Kidney (tissue), 22 donors: ENCODE measurements at places on chromosomes 1 and 21. TPM values are rescaled to one million over a fixed set of nuclear protein-coding genes. Genes with fewer than 3 reads are reported as not detected.

Gene RAP1GAP
- total RNA-seq, result 39.2 TPM

Gene BSND
- total RNA-seq, result 1.4 TPM

Gene CYP4X1
- total RNA-seq, result 4.8 TPM

Gene CFHR3
- total RNA-seq, result 2.1 TPM

Gene CEP350
- 46.5 TPM for total RNA-seq

Gene CBR3
- total RNA-seq, result 2.6 TPM

Gene SPSB1
- total RNA-seq, result 25.9 TPM

- no peaks in the 10 kb centered on the region for H3K4me1 ChIP-seq
- no peaks in the 10 kb centered on the region for H3K36me3 ChIP-seq
- DNase-seq, result no peak
- H3K4me3 ChIP-seq, result no peak overlapping the region
- H3K27me3 ChIP-seq, result no peaks in the 10 kb centered on the region
Observed at GRCh38 chr21:35252831-35253230, 203.7 kb upstream of the RUNX1 start.

DNA sequence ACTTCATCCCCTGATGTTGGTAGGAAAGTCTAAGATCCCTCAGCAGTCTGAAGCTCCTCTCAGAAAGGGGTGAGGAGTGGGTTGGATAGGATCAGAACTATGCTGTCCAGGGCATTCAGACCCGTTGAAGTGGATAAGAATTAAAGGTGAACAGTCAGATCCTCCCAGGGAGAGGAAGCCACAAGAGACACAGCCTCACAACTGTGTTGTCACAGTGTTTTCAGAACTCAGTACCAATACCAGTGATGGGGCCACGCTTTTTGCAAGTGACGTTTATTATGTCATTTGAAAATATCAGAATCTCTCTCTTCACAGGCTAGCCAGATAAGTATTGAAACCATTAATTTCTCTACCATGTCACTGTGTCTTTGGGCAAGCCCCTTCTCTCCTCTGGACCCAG, 15.4 kb upstream of the EPS15 start:
- no peaks in the 10 kb centered on the region for H3K4me1 ChIP-seq
- no peaks in the 10 kb centered on the region for H3K36me3 ChIP-seq
- H3K4me3 ChIP-seq, result no peak overlapping the region

- peaks cover 28% of the 10 kb centered on the region for H3K4me1 ChIP-seq
- no peaks in the 10 kb centered on the region for H3K36me3 ChIP-seq
Observed at GRCh38 chr21:39022466-39022862, 160.8 kb downstream of the PSMG1 start.

DNA sequence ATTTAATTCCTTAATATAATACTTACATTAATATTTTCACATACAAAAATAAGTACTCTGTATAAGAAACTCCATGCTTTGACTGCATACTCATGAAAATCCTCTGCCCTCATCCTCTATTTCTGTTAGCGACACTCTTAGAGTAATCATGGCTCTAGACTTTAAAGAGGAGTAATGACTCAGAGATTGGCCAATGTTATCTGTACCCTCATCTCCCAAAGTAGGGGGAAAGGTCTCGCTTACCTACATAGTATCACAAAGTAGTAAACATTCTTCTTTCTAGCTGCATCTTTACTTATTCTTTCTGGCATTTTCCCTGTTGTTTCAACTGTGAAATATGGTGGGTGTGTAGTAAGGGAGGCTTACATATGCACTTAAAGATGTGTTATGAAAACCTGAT, 29.8 kb upstream of the SPAG17 start:
- no peak for DNase-seq
- no peaks in the 10 kb centered on the region for H3K27me3 ChIP-seq
- H3K4me1 ChIP-seq, result no peaks in the 10 kb centered on the region
- H3K27ac ChIP-seq, result no peak overlapping the region

GRCh38 chr1:169866577-169866976, 27.1 kb downstream of the SCYL3 start:
- H3K36me3 ChIP-seq, result peaks cover 9% of the 10 kb centered on the region
- H3K4me3 ChIP-seq, result no peak overlapping the region
- no peak for DNase-seq
- no peaks in the 10 kb centered on the region for H3K27me3 ChIP-seq
- H3K4me1 ChIP-seq, result no peaks in the 10 kb centered on the region

GRCh38 chr1:5223206-5223605, 568.8 kb downstream of the AJAP1 start:
- H3K4me1 ChIP-seq, result no peaks in the 10 kb centered on the region
- H3K27ac ChIP-seq, result no peak overlapping the region
- no peaks in the 10 kb centered on the region for H3K27me3 ChIP-seq
- H3K36me3 ChIP-seq, result no peaks in the 10 kb centered on the region
- no peak overlapping the region for H3K4me3 ChIP-seq

DNA sequence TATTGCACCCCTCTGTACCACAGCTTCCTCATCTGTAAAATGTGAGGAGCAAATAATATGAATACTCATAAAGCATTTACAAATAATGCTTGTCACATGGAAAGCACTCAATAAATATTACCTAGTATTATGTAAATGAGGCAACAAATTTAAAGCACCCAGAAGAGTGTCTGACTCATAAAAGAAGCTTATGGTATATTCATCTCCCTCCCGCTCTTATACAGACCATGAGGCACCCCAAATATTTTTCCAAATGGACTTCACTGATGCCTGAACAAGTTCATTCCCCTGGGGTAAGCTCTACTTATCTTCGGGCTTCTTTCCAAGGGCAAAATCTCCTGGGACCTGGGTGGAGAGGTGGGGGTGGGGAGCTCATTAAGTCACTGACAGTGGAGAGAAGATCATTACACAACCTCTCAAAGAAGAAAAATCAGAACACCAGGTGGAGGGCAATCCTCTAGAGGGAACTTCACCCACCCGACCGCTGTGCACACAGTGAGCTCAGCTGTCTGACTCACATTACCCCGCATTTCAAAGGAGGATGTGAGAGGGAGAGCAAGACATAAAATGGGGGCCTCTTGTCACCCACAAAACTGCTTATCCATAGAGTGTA, 166.2 kb downstream of the ASTN1 start:
- no peak for DNase-seq
- H3K4me1 ChIP-seq, result no peaks in the 10 kb centered on the region
- H3K27me3 ChIP-seq, result no peaks in the 10 kb centered on the region
- no peaks in the 10 kb centered on the region for H3K36me3 ChIP-seq
- H3K27ac ChIP-seq, result no peak overlapping the region
- no peak overlapping the region for H3K4me3 ChIP-seq

DNA sequence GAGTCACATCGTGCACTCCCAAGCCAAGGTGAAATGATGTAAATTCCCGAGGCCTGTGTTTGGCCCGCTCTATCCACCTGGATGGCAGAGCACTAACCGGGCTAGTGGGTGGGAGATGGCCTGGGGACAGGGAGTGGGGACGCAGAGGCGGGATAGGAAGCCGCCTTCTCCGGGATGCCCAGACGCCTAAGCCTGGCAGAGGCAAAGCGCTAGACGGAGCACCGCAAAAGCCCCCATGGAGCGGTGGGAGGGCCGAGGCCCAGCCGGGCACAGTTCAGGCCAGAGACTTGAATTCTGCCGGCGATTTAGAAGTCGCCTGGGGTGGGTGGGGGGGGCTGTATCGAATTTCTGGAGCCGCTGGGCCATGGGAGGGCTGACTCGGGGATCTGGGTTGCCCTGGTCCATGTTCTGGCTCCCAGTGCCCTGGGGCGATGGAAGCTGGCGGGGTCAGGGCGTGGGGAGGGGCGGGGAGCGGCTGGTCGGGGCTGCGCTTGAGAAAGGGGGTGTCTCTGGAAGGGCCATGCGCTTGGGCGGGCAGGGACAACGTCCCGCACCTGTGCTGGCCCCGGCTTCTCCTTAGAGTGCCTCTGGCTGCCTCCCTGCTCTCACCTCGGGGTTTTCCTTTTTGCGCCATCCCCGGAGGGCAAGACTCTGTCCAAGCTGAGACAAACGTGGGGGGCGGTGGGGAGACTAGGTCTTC, 28.0 kb downstream of the KIAA2013 start:
- no peaks in the 10 kb centered on the region for H3K4me1 ChIP-seq
- H3K4me3 ChIP-seq, result no peak overlapping the region
- no peaks in the 10 kb centered on the region for H3K36me3 ChIP-seq
- peaks cover 4% of the 10 kb centered on the region for H3K27me3 ChIP-seq
- no peak for DNase-seq

GRCh38 chr1:109239409-109240068, 9.8 kb upstream of the CELSR2 start:
- peaks cover 39% of the 10 kb centered on the region for H3K36me3 ChIP-seq
- H3K27me3 ChIP-seq, result no peaks in the 10 kb centered on the region
- no peak overlapping the region for H3K27ac ChIP-seq
- H3K4me3 ChIP-seq, result no peak overlapping the region

- no peaks in the 10 kb centered on the region for H3K36me3 ChIP-seq
- H3K4me3 ChIP-seq, result no peak overlapping the region
- H3K27ac ChIP-seq, result no peak overlapping the region
- no peaks in the 10 kb centered on the region for H3K27me3 ChIP-seq
- DNase-seq, result no peak
Observed at GRCh38 chr1:48878191-48878940, 101.7 kb upstream of the BEND5 start.

GRCh38 chr1:77513839-77514763, 168.4 kb downstream of the ZZZ3 start:
- peak; percentile 68 for DNase-seq
- no peak overlapping the region for H3K4me3 ChIP-seq
- H3K27me3 ChIP-seq, result no peaks in the 10 kb centered on the region
- H3K4me1 ChIP-seq, result no peaks in the 10 kb centered on the region
- H3K27ac ChIP-seq, result no peak overlapping the region

DNA sequence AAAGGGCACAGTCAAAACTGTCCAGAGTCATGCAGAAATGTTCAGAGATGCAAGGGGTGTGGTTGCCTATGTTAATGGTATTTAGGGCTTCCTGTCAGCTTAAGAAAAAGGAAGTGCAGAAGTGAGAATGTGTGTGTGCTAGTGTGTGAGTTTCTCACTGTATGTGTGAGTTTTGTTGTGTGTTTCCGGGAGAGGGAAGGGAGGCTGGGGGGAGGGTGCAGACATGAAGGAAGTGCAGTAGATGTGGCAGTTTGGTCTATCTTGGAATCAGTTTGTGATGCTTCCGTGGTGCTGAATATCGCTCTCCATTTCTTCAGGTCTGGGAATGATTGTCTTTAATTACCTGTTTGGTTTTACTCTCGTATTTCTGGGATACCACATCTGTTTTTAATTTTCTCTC, 16.5 kb upstream of the ATP6V1G3 start:
- H3K4me3 ChIP-seq, result no peak overlapping the region
- no peak overlapping the region for H3K27ac ChIP-seq

- no peak overlapping the region for H3K4me3 ChIP-seq
- no peak for DNase-seq
- no peaks in the 10 kb centered on the region for H3K27me3 ChIP-seq
- no peaks in the 10 kb centered on the region for H3K4me1 ChIP-seq
- H3K36me3 ChIP-seq, result no peaks in the 10 kb centered on the region
Observed at GRCh38 chr1:198558402-198558801, 17.9 kb upstream of the ATP6V1G3 start.

GRCh38 chr1:207752456-207752998, 673 bp downstream of the CD46 start:
- no peaks in the 10 kb centered on the region for H3K36me3 ChIP-seq
- DNase-seq, result no peak
- no peaks in the 10 kb centered on the region for H3K27me3 ChIP-seq

GRCh38 chr1:208576425-208576824, 332.2 kb upstream of the PLXNA2 start:
- H3K27ac ChIP-seq, result no peak overlapping the region
- H3K4me1 ChIP-seq, result no peaks in the 10 kb centered on the region
- H3K4me3 ChIP-seq, result no peak overlapping the region
- no peak for DNase-seq
- no peaks in the 10 kb centered on the region for H3K36me3 ChIP-seq

DNA sequence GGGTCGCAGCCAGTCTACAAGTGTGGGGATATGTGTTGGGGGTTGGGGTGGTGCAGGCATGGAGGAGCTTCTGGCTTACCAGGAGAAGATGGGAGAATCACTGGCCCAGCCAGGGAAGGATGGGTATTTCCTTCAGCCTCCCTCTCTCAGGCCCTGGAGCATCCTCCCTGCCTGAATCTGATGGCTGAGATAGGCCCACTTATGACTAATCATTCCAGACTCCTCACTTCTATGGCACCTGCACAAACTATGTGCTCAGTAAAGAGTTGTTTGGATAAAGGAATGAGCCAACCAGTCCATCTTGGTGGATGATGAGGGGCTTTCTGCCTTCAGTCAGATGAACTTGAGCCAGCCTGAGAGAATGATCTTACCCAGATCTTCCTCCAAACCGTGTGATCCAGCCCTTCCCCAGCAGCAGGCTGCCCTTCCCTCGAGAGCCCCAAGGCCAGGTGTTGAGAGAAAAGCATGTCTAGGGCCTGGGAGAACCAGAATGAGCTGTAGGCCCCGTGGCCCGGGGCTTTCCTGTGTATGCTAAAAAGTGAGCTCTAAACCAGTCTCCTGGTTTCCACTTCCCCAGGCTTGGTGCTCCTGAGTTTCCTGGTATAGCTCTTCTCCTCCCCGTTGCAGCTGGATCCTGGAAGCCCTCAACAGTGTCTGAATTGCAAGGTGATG, 1.3 kb downstream of the GPA33 start:
- H3K27me3 ChIP-seq, result no peaks in the 10 kb centered on the region
- no peaks in the 10 kb centered on the region for H3K4me1 ChIP-seq
- no peak overlapping the region for H3K27ac ChIP-seq
- H3K36me3 ChIP-seq, result no peaks in the 10 kb centered on the region
- DNase-seq, result no peak

DNA sequence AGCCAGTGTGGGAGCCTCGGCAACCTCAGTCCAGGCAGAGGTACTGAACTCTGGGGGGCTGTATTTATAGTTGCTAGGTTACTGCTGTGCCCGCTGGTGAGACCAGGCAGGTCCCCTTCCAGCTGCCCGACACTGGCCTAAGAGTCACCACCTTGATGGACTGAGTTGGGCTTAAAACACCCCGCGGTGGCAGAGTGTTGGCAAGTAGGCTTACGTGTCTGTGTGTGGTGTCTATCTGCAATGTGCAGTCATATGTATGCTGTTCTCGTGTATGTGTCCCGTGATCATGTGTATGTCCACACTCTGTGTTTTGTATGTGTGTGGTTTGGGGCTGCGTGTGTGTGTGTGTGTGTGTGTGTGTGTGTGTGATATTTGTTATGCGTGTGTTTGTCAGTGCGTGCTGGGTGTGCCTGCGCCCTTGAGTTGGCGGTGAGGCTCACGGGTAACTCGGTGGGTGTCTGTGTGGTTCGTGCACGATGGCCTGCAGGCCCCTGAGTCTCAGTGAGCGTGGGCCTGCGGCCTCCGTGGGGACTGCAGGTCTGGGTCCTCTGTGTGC, 65.5 kb downstream of the MEF2D start:
- H3K27me3 ChIP-seq, result peaks cover 86% of the 10 kb centered on the region
- peaks cover 11% of the 10 kb centered on the region for H3K4me1 ChIP-seq
- no peak overlapping the region for H3K4me3 ChIP-seq
- H3K27ac ChIP-seq, result no peak overlapping the region
- H3K36me3 ChIP-seq, result no peaks in the 10 kb centered on the region

DNA sequence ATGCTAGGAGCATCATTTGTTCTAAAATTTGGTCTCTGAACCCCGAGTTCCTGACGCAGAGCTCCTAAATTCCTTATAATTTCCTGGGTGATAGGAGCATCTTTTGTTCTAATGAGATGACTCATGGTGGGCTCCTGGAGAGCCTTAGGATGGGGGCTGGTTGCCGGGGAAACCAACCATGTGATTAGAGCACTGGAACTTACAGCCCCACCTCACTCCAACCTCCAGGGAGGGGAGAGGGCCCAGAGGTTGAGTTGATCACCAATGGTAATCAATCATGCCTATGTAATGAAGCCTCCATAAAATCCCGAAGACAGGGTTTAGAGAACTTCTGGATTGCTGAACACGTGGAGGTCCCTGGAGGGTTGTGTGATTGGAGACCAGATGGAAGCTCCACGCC, 7.7 kb downstream of the SHISAL2A start:
- no peaks in the 10 kb centered on the region for H3K27me3 ChIP-seq
- H3K27ac ChIP-seq, result no peak overlapping the region
- no peaks in the 10 kb centered on the region for H3K36me3 ChIP-seq
- DNase-seq, result no peak
